Stimulated activated CD4-positive, alpha-beta T cell treated with anti-CD3 and anti-CD28 coated beads, TNF-alpha, amount 100 ng/mL, for 1 hour (primary cell): ENCODE measurements at places on chromosomes 7 and 10.

- DNase-seq, result no peak
These were observed 34.6 kb upstream of the ST7 start for GRCh38 chr7:116918704-116919103.

DNA sequence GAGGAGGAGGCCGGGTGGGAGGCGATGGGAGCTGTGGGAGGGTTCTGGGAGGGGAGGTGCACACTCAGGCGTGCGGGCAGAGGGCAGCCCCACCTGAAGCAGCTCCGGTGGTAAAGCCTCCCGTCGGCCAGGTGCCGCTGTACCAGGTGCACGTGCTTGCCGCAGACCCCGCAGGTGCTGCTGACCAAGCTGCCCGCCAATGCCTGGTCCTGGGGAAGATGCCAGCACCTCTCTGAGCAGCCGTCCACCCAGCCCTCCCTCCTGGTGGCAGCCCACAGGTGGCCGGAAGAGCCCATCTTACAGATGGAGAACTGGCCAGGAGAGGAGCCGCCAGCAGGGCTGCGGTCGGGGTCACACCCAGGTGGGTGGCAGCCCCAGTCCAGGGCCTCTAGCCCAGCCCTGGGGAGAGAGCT, 12.6 kb downstream of the MICALL2 start:
- no peak for DNase-seq

DNA sequence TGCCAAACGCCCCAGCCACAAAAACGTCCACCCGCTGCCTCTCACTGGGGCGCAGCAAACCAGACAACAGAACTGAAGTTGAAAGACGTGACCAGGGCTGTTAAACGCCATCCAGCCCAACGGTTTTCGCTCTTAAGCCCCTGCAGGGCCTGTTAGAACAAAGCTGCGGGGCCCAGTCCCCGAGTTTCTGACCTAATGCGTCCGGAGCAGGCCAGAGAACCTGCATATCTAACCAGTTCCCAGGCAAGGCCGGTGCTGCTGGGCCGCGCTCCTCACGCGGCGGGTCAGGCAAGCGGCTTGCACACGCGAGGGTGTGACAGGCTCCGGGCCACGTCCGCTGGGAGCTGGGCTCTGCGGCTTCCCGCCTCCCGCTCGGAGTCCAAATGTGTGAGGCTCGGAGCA, 87.0 kb downstream of the PTPRN2 start:
- DNase-seq, result no peak

- no peak for DNase-seq
These were observed 72.8 kb downstream of the SHOC2 start for GRCh38 chr10:110992006-110992800.

DNA sequence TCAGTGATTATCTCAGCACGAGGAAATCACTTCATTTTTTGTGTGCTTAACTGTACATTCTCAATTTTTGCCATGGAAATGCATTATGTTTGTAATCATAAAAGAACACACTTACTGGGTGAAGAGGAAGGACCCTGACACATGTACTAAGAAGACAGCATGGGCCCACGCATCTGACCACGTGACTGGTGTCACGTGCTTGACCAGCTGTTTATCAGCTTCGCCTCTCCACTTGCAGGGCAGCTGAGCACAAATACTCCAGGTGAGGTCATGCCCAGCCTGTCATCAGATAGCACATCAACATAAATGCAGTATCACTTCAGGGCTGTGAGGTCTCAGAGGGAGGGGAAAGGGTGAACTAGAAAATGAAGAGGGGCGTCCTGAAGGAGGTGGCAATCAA, 179.8 kb downstream of the EBF3 start:
- DNase-seq, result no peak
